Aorta (tissue), 5 donors: ENCODE measurements at places on chromosomes 3 and 15. TPM values are rescaled to one million over a fixed set of nuclear protein-coding genes. Genes with fewer than 3 reads are reported as not detected.

The CCR5 gene
- 4.1 TPM for total RNA-seq

- H3K4me3 ChIP-seq, result no peak overlapping the region
- H3K36me3 ChIP-seq, result no peaks in the 10 kb centered on the region
- no peak overlapping the region for H3K27ac ChIP-seq
- H3K4me1 ChIP-seq, result no peaks in the 10 kb centered on the region
- no peak for DNase-seq
Measured at GRCh38 chr3:9033867-9034266, 70.6 kb upstream of the RAD18 start.

GRCh38 chr3:170529912-170530311 is 56.0 kb downstream of the SLC7A14 start:
- H3K27me3 ChIP-seq, result no peaks in the 10 kb centered on the region

GRCh38 chr3:194987571-194988494 is 283.1 kb downstream of the XXYLT1 start:
- no peak overlapping the region for H3K4me3 ChIP-seq
- H3K27me3 ChIP-seq, result no peaks in the 10 kb centered on the region
- no peaks in the 10 kb centered on the region for H3K4me1 ChIP-seq
- DNase-seq, result no peak
- H3K27ac ChIP-seq, result no peak overlapping the region

- H3K4me3 ChIP-seq, result no peak overlapping the region
- no peaks in the 10 kb centered on the region for H3K4me1 ChIP-seq
- no peak overlapping the region for H3K27ac ChIP-seq
- H3K36me3 ChIP-seq, result no peaks in the 10 kb centered on the region
- no peaks in the 10 kb centered on the region for H3K27me3 ChIP-seq
Measured at GRCh38 chr3:137766041-137766875, 2.1 kb downstream of the SOX14 start.

- no peaks in the 10 kb centered on the region for H3K4me1 ChIP-seq
- H3K4me3 ChIP-seq, result no peak overlapping the region
- no peaks in the 10 kb centered on the region for H3K27me3 ChIP-seq
- no peak for DNase-seq
- H3K27ac ChIP-seq, result no peak overlapping the region
Measured at GRCh38 chr3:120153294-120153693, 59.0 kb upstream of the GSK3B start.

The BFSP2 gene
- not detected for total RNA-seq

DNA sequence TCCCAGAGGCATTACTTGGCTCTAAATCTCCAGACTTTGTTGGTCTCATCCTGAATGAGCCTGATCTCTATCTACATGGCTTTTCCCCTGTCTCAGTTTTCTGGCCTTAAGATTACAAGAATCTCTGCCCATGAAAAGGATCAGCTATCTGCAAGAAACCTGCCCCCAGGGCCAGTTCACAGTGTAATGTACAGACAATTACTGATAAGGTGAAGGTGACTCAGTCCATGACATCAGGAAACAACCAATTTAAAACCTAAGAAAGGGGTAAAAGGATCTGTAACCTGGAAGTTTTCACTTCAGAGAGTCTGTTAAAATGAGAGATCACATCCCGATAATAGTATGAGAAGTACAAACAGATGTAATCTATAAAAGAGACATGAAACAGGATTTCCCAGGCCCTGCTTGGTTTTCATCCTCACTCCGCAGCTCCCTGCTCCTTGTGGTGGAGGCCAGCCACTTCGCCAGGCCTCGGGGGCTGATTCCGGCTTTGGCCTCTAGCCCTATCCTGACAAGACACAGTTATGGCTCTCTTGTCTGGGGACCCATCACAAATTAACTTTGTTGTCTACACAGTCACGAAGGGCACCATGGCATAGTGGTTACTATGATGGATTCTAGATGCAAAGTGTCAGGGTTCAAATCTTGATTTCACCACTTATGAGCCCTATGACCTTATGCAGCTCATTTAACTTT is 136.9 kb downstream of the THSD4 start:
- H3K4me3 ChIP-seq, result no peak overlapping the region
- no peaks in the 10 kb centered on the region for H3K4me1 ChIP-seq

DNA sequence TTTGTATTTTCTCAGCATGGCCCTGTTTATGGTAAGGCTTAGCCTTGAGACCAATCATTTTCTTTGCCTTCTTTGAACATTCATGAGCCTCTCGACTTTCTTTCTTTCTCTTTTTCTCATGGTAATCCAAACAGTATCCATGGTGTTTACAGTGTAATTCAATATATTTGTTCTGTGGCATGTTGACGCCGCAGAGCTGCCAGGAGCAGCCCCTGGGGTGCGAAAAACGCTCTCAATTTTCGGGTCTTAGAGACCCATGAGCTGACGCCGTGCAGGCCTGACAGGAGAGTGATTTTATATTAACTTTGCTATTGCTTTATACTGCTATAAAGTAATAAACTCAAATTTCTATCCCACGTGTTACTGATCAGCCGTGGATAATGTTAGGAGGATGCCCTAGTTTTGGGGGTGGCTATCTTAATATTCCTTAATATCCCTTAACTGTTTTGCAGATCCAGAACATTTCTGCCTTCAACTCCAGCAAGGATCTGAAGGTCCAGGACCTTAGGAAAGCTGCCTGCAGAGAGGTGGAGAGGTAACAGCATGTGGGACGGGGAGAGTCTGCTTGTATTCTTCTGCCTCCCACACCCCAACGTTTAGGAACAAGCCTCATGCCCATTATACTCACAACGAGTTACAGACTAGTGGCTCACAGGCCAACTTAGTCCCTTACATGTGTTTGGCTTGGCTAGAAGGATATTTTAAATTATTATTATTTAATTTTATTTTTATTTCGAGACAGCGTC is 29.3 kb upstream of the MYO1E start:
- no peaks in the 10 kb centered on the region for H3K27me3 ChIP-seq
- H3K4me1 ChIP-seq, result no peaks in the 10 kb centered on the region
- no peaks in the 10 kb centered on the region for H3K36me3 ChIP-seq
- no peak overlapping the region for H3K27ac ChIP-seq
- H3K4me3 ChIP-seq, result no peak overlapping the region
